Psoas muscle (tissue), 8 donors: ENCODE measurements at places on chromosomes 2 and 18. TPM values are rescaled to one million over a fixed set of nuclear protein-coding genes. Genes with fewer than 3 reads are reported as not detected.

DNA sequence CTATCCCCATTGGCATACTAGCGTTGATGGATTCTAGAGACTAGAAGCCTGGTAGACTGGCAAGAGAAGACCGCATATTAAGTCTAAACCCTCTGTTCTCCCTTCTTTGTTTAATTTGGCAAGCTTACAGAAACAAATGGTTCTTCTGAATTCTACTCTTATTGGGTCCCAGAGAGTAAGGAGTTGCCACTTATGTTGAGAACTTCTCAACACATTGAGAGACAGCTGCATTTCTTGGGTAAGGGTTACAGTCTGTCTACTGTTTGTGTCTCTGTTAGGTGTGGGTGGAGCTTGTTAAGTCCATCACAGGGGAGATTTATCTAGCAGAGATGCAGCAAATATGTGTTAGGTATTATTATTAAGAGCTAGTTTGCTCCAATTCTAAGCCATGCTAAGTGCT is 435.8 kb upstream of the MEIS1 start:
- no peak for DNase-seq

DNA sequence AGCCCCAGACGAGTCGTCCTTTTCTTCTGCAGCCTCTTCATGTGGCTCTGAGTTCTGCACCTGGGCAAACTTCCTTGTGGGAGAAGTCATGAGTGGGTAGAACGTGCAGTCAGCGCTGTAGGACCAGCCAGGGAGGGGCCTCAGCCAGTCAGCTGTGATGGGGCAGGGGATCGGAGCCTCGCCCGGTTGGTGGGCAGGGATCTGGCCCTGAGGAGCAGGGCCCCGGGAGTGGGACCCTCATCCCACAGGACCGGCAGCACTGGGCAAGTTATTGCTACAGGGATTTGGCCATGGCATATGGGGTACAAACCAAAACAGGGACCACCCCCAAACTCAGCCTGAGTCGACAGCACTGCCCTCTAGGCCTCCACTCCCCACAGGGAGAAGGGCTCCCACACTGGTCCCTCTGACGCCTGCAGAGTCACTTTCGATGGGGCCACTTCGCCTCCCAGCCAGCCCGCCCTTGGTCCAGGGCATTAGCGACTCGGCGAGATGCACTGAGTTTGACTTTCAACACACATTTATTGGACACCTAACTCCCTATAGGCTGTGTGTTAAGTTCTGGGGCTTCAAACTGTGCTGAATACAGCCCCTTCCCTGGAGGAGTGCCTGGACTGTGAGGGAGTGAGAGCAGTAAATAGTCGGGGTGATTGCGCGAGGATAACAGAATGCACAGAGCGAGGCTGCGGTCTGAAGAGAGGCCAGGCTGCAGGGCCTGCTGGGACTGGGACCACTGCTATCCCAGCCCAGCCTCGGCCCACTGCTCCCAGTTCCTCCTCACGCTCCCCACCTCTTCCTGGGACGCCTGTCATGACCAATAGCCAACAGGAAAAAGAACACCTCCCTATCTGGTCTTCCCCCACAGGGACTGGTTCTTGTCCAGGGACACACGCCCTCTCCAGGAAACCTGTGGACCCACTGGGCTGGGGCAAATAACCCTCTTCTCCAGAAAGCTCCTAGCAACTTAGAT is 55.9 kb downstream of the SDC1 start:
- no peak for DNase-seq

GRCh38 chr18:36811430-36811829 is 17.4 kb downstream of the TPGS2 start:
- no peak for DNase-seq

- no peak for DNase-seq
Measured at GRCh38 chr18:24019641-24020331, 5.2 kb downstream of the TTC39C start.

NYAP2 gene
- 5.0 TPM for total RNA-seq

- no peak for DNase-seq
Measured at GRCh38 chr2:165790466-165790865, 3.6 kb downstream of the GALNT3 start.
